ENCODE measurements at places on chromosomes 7 and 10.

GRCh38 chr7:151694828-151695580 is 175.3 kb upstream of the RHEB start:
- H3K27ac ChIP-seq: no peak overlapping the region
- no peaks in the 10 kb centered on the region for H3K4me1 ChIP-seq
- H3K27me3 ChIP-seq: no peaks in the 10 kb centered on the region
- no peak overlapping the region for H3K4me3 ChIP-seq
- DNase-seq: no peak
- no peaks in the 10 kb centered on the region for H3K36me3 ChIP-seq

DNA sequence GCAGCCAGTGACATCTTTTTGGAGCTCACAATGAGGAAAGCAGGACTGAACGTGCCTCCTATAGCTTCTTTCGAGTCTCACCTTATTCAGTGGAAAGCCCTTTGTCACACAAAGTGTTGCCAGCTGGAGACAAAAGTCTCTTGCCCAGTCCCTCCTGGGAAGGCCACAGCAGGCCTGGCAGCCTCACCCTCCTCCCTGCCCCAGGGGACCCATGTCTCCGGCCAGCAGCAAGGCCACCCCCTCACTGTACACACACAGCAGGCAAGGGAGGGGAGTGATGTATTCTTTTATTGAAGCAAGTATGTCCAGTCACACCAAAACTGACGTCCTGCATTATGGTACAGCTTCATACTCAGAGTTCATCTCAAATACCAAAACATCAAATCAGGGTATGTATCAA is 56.0 kb downstream of the CSGALNACT2 start:
- H3K27ac ChIP-seq: no peak overlapping the region
- peak; percentile 39 for DNase-seq
- no peak overlapping the region for H3K4me3 ChIP-seq
- no peaks in the 10 kb centered on the region for H3K4me1 ChIP-seq
- H3K27me3 ChIP-seq: no peaks in the 10 kb centered on the region
- H3K36me3 ChIP-seq: peaks cover 5% of the 10 kb centered on the region

- no peak overlapping the region for H3K4me3 ChIP-seq
- DNase-seq: no peak
- H3K4me1 ChIP-seq: no peaks in the 10 kb centered on the region
- no peak overlapping the region for H3K27ac ChIP-seq
These were observed 755.4 kb downstream of the KCNMA1 start for GRCh38 chr10:76882245-76882644.

DNA sequence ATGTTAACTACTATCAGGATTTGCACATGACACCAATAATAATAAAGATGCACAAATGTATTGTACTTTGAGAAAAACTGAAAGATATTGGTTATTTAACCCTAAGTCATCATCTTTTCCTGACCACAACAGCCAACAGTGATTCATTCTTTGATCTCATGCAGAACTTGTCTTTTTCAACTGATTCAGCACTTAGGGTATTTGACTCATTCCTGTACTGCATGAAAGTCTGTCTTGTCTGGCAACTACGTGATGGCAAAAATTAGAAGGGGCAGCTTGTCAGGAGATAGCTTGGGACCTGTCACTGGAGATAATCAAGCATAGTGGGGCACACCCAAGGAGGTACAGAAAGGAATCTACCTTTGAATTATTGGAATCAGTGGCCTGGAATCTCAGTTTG is 77.8 kb upstream of the LRRC17 start:
- peaks cover 9% of the 10 kb centered on the region for H3K4me1 ChIP-seq
- peak; percentile 61 for DNase-seq
- H3K4me3 ChIP-seq: no peak overlapping the region
- H3K27ac ChIP-seq: peak overlapping the region; percentile 6
- peaks cover 22% of the 10 kb centered on the region for H3K27me3 ChIP-seq

GRCh38 chr7:70940597-70940996 is 191.3 kb upstream of the GALNT17 start:
- H3K4me3 ChIP-seq: no peak overlapping the region
- H3K4me1 ChIP-seq: no peaks in the 10 kb centered on the region
- H3K27ac ChIP-seq: no peak overlapping the region
- H3K27me3 ChIP-seq: no peaks in the 10 kb centered on the region

- no peaks in the 10 kb centered on the region for H3K4me1 ChIP-seq
- H3K36me3 ChIP-seq: no peaks in the 10 kb centered on the region
- no peak for DNase-seq
- H3K27me3 ChIP-seq: peaks cover 3% of the 10 kb centered on the region
- H3K27ac ChIP-seq: no peak overlapping the region
These were observed 59.9 kb downstream of the PON1 start for GRCh38 chr7:95264363-95264891.

DNA sequence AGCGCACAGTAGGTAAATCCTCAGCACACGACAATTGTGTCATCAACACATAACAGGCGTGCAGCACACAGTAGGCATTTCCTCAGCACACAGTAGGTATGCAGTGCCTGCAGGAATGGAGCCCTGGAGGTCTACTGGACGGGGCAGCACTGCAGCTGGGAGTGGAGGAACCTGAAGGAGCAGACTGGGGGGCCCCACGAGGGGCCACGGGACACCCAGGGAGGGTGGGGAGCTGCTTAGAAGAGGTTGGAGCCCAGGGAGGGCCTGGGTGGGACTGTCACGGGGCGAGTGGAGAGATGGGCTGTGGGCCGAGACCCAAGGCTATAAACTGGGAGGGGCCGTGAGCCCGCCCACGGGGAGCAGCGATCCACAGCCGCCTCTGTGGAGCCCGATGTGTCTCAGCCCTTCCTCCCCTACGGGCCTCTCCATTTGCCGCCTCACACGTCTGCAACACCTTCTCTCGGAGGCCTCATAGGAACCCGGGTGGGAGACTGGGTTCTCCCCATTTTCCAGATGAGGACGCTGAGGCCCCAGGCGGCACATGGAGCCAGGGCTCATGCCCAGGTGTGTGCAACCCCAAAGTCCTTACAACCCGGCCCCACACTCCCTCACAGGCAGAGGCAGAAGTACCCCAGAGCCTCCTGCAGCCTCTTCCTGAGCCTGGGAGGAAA is 101.5 kb downstream of the MICALL2 start:
- no peak overlapping the region for H3K4me3 ChIP-seq
- H3K27ac ChIP-seq: no peak overlapping the region
- H3K27me3 ChIP-seq: no peaks in the 10 kb centered on the region
- H3K36me3 ChIP-seq: no peaks in the 10 kb centered on the region
- no peak for DNase-seq

DNA sequence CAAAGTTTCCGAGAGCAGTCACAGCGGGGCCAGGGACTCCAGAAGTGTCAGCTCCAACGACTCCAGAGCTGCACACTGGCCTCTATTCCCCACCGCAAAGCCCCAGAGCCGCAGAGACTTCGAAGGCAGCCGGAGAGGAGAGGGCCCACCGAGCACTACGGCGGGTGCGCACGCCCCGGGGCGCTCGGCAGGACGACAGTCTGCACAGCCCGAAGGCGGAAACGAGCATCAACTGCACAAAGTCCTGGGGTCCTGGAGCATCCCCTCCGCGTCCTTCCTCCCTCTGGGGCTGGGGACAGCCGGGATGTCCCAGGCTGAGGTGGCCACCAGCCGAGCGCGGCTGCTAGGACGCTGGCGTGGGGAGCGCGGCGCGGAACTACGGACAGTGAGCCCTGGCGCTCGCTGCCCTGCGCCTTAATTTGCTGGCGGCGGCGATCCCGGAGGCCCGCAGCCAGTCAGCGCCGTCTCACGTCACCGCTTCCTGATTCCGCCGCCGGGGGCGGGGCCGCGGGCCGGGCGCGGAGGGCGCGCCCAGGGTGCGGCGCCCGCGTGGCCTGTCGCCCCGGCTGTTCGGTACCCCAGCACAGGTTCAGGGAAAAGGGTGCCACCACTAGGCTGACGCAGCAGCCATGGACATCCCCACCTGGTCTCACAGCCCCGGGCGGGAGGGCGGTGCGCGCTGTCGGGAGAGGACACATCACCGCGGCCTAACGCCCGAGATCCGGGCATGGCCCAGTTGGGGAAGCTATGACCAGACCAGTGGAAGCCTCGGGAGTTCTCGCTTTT is at the start of gene TBX20:
TSS of gene TBX20 (minus strand) at position 391 of the 786 bp plus-strand sequence. CDS start 480 bp downstream, outside the sequence.
- H3K4me1 ChIP-seq: peaks cover 5% of the 10 kb centered on the region
- H3K4me3 ChIP-seq: peak within 1 kb of the TSS; percentile 52
- H3K27ac ChIP-seq: peak within 1 kb of the TSS; percentile 29
- H3K36me3 ChIP-seq: peaks cover 7% of the 10 kb centered on the region

- no peak for DNase-seq
- H3K27me3 ChIP-seq: peaks cover 5% of the 10 kb centered on the region
- H3K27ac ChIP-seq: no peak overlapping the region
- no peak overlapping the region for H3K4me3 ChIP-seq
- peaks cover 3% of the 10 kb centered on the region for H3K4me1 ChIP-seq
These were observed 58.2 kb downstream of the ELAPOR2 start for GRCh38 chr7:87001214-87001613.

DNA sequence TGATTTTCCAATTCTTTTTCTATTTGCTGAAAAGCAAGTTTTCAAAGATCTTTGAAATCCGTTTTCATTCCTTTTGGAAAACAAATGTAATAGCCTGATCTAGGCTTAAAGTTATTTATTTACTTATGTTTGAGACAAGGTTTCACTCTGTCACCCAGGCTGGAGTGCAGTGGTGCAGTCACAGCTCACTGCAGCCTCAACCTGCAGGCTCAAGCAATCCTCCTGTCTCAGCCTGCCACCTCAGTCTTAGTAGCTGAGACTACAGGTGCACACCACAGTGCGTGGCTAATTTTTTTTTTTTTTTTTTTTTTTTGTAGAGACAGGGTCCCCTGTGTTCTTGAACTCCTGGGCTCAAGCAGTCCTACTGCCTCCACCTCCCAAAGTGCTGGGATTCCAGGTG is 4.6 kb downstream of the ST7 start:
- H3K4me1 ChIP-seq: peaks cover 40% of the 10 kb centered on the region
- no peak overlapping the region for H3K27ac ChIP-seq
- no peak overlapping the region for H3K4me3 ChIP-seq

DNA sequence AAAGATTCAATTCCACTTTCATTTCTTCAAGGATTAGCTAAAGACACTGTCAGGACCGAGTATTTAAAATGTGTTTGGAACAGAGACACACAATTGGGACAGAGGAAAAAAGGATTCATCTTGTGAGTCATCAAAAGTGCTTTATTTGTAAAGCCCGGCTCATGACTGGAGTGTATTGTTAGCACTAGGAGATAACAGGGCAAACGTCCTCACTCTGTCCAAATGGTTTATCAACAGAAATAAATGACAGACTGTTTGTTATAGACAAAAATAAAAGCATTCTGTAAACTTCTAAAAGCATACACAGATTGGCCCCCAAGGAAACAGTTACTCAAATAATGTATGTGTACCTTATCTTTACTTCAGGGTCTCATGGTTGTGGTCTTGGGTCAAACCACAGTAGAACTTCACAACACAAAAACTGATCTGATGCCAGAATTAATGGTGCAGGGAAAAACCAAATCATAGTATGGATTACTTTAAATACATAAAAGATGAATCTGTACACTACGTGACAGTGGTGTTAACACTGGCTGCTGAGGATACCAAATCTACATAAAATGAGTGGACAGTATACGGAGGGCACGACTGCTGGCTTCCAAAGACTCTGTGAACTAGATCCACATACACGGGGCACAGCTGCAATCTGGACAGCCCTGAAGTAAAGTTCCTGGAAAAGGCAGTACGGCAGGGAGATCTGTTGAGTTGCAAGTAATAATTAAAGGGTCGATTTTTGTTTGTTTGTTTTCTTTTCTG is 179.4 kb downstream of the PIP4K2A start:
- no peak for DNase-seq
- H3K4me1 ChIP-seq: peaks cover 2% of the 10 kb centered on the region
- H3K27ac ChIP-seq: no peak overlapping the region

DNA sequence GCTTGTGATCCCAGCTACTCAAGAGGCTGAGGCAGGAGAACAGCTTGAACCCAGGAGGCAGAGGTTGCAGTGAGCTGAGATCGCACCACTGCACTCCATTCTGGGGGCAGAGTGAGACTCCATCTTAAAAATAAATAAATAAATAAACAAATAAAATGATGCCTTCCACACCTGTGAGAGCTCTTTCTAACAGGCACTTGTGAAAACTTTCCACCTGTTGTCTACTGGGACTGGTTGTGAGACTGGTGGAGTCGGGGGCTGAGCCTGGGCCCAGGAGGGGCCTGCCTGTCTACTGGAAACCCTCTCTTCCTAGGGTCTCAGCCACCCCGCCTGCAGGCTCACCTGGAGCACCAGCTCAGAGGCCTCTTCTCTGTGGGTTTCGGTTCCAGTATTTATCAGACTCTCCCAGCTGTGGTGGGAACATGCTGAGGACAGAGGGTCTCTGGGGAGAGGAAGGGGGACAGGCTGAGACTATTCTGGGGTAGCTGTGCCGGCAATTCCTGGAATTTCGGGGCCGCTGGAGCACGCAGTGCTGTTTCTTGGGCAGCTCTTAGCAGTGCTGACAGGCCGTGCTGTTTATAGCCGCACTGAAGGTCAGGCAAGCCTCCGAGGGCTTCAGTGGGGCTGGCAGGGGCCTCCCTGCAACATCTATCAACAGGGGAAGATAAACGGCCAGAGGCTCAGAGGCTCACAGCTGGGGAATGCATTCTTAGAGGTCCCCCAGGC is 3.8 kb downstream of the LDB3 start:
- H3K27ac ChIP-seq: no peak overlapping the region
- H3K36me3 ChIP-seq: no peaks in the 10 kb centered on the region
- H3K4me3 ChIP-seq: no peak overlapping the region
- DNase-seq: no peak

DNA sequence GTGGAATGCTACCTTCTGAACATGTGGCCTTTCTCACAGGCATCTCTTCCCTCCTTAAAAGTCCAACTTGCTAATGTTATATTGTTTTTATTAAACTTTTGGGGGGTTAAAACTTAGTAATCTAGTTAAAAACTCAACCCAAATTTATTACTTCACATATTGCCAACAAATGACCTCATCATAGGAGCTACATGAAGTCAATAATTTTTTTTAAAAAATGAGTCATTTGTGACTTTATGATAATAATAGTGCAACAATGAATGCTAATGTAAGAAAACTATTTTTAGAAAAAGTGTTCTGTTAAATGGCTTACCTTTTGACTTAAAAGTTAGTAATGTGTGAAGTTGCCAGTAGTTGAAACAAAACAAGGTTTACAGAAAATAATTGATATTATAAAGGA is 325.9 kb upstream of the FZD1 start:
- no peak for DNase-seq
- no peak overlapping the region for H3K27ac ChIP-seq
- H3K27me3 ChIP-seq: no peaks in the 10 kb centered on the region
- H3K4me1 ChIP-seq: no peaks in the 10 kb centered on the region
- no peak overlapping the region for H3K4me3 ChIP-seq
- no peaks in the 10 kb centered on the region for H3K36me3 ChIP-seq
